ENCODE measurements at places on chromosomes 1 and 21.

- DNase-seq = no peak
Measured at GRCh38 chr1:66083003-66083402, 290.3 kb downstream of the PDE4B start.

DNA sequence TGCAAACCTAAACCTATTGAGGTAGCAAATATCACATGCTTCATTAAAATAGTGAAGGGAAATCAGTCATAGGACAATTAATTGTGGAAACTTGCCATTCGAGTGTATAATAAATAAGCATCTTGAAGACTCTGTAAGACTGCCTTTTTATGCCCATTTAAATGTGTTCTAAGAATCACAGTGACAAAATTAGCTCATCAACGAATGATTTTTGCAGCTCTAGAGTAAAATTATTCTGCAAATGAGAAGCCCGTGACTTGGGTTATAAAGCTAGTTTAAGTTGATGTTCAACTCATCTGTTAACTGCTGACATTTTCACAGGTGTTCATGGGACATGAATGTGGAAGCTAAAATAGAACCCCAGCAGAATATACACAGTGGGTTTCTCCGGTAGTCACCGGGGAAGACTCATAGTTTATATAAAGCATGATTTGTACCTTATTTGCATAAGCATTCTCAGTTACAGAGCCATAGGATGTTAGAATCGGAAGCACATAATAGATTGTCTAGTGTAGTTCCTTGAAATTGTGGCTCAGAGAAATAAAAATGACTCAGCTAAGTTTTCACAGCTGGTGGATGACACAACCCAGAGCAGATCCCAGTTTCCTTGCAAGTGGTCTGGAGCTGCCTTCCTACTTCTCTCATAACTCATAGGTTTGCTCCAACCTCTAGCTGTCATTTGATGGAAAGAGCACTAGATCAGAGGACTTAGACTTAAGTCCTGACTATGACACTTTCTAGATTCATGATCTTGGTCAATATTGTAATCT lies 107.3 kb downstream of the UCHL5 start:
- no peak for DNase-seq

DNA sequence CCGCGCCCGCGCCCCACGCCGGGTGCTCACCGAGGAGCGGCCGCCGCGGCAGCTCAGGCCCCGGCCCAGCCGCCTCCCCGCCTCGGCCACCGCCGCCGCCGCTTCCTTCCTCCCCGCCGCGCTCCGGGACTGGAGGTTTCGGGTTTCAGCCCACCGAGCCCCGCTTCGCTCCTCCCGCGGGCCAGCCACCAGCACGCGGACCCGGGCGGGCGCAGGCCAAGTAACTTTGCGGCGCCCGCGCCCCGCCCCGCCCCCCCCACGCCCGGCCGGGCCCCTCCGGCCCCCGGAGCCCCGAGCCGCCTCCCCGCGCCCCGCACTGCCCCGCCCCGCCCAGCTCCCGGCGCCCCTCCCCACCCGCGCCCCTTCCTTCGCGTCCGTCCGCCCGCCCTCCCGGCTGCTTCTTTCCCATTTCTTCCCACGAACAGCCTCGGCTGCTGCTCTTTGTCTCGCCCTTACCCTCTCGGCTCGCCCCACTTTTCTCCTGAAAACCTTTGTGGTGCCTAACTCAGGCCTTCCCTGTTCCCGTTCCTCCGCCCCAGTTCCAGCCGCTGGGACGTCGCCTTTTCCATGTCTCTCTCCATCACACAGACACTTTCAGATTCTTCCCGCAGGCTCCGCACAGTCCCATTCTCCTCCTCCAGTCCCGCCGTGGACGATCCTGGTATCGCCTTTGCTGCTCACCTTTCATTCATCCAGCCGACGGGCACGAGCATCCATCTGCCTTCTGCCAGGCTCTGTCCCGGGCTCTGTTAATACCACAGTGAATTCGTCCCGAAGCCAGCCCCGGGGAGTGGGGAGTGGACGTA lies at the start of gene GPR161:
TSS of gene GPR161 (minus strand) at position 222 of the 806 bp plus-strand sequence. CDS start 32,080 bp downstream, outside the sequence.
- no peak for DNase-seq

- peak; percentile 87 for DNase-seq
Measured at GRCh38 chr1:47437447-47438164, at the start of gene FOXD2. FOXD2 (plus strand) TSS chr1:47438044; CDS start chr1:47438136, 92 bp downstream.

GRCh38 chr1:167237000-167237399 lies 16.3 kb downstream of the POU2F1 start:
- no peak for DNase-seq

GRCh38 chr1:38053416-38054091 lies 7.0 kb upstream of the POU3F1 start:
- DNase-seq = no peak

GRCh38 chr1:64537942-64538341 lies 68.0 kb downstream of the CACHD1 start:
- DNase-seq = no peak

- DNase-seq = no peak
Measured at GRCh38 chr21:29309703-29310102, 11.0 kb downstream of the BACH1 start.

GRCh38 chr1:63724375-63724899 lies 49.4 kb upstream of the ROR1 start:
- no peak for DNase-seq

GRCh38 chr1:97174039-97174704 lies 452.6 kb downstream of the PTBP2 start:
- no peak for DNase-seq

Measured in stimulated activated CD8-positive, alpha-beta memory T cell treated with anti-CD3 and anti-CD28 coated beads, Interleukin-4, amount 100 ng/mL, for 4 hours (primary cell).